ENCODE measurements at places on chromosomes 7 and 10.

DNA sequence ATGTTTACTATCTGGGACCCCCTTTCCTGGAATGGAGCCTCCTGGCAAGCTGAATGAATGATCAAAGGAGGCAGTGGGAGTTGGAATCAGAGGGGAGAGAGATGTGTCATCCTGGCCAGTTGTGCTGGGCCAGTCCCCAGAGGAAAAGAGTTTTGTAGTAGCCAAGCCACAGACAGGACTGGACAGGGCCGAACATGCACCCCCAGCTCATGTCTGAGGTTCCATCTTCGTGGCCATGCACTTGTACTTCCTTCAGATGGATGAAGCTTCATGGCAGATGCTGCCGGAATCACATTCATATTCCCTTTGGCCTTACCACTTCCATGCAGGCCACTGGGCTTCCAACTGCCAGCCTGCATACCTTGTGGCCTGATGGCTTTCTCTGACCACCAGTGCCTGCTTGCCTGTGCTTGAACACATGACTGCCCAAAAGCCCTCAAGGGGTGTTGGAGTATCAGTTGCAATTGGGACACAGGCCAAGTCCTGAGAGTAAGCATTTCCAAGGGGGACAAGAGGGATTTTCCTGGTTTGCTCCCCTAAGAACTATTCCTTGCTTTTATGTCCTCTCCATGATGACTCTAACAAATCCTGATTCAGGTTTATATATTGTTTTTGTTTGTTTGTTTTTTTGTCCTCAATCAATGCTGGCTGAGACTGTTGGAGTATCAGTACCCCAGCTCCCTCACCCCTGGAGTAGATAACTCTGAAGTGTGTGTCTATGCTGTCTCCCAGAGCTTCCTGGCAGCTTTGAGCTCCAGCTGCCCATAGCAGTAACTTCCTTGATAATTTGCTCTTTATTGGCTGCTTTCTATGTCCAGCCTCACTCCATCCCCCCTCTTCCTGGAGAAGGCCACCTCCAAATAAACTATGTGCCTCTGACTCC lies 63.6 kb downstream of the TMEM130 start:
- no peak for DNase-seq

GRCh38 chr10:78476844-78477243 lies 443.2 kb downstream of the RPS24 start:
- no peak for DNase-seq

- no peak for DNase-seq
Measured at GRCh38 chr7:13821152-13821787, 168.2 kb downstream of the ETV1 start.

DNA sequence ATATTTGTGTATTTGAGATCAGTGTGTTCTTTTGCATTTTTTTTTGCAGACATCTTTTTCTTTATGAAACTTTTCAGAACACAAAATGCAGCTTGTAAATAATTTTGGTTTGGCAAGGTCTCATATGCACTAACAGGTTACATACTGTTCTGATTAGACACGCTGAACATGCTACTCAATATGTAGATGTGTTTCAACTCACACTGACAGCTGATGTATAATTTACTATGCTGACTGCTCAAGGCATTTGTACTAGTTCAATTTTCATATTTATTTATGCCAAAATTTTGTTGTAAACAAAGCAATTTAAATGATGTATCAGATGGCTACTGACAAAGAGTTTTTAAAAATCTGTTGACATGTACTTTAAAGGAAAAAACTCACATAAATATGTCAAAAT lies 123.8 kb downstream of the TFEC start:
- no peak for DNase-seq

Data from stimulated activated CD4-positive, alpha-beta T cell treated with anti-CD3 and anti-CD28 coated beads, Interleukin-2, amount 100 ng/mL, for 4 hours (primary cell).